ENCODE measurements at places on chromosomes 2 and 18.

DNA sequence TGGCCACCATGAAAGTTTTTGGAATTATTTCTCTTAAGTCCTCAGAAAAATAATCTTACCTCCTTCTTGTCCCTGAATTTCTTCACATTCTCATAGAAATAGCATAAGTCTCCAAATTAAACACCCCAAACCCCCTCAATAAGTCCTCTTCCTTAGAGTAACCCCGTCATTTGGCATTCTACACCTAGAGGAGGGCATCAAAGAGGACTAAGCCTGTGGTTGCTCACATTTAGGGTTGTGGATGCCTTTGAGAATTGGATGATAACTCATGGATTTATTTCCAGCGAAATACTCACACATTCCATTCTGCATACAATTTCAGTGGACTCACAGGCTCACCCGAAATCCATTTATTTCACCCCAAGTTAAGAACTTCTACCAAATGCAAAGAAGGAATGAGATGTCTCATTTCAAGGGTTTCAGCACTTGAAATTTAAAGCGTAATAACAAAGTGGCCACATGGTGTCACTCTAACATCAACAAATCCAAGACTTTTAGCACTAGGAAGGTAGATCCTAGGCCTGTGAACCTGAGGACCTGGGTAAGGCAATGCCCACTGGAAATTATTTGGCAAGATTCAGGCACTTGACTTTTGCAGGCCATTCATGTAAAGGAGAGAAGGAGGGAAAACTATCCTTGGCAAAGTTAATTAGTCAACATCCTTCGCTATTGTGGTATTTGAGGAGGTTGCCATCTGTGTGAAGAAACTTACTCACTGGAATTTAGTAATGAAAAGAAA lies 24.6 kb downstream of the DYTN start:
- DNase-seq, result peak; percentile 19

GRCh38 chr2:238123218-238123971 lies 15.1 kb upstream of the KLHL30 start:
- no peak for DNase-seq

DNA sequence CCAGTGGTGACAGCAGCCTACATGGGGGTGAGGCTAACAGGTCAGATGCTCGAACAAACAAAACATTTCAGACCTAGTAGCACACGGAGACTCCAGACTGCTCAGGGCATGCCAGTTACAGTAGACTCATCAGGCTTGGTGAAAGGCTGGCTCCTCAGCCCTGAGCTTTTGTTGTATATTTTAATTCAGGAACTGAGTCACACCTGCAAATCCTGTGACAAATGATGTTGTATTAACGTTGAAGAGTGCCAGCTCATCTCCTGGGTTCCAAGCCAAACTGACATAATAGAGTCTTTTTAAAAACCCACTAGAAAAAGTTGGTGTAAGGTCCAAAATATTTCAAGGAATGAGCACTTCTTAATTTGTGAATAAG lies 65.3 kb downstream of the C1D start:
- no peak for DNase-seq

- DNase-seq, result no peak
Measured at GRCh38 chr2:19630921-19631320, 270.9 kb downstream of the TTC32 start.

DNA sequence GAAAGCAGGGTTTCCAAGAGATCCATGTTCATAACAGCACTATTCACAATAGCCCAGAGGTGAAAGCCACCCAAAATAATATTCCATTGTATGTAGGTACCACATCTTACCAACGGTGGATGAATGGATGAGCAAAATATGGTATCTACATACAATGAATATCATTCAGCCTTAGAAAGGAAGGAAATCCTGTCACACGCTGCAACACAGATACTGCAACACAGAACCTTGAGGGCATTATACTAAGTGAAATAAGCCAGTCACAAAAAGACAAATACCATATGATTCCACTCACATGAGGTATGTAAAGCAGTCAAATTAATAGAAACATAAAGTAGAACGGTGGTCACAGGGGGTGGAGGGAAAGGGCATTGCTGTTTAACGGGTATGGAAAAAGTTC lies 155.7 kb downstream of the DTNB start:
- DNase-seq, result no peak

- DNase-seq, result no peak
Measured at GRCh38 chr2:222622910-222623309, 33.0 kb downstream of the FARSB start.

- no peak for DNase-seq
Measured at GRCh38 chr2:16155766-16156165, 215.4 kb downstream of the MYCN start.

DNA sequence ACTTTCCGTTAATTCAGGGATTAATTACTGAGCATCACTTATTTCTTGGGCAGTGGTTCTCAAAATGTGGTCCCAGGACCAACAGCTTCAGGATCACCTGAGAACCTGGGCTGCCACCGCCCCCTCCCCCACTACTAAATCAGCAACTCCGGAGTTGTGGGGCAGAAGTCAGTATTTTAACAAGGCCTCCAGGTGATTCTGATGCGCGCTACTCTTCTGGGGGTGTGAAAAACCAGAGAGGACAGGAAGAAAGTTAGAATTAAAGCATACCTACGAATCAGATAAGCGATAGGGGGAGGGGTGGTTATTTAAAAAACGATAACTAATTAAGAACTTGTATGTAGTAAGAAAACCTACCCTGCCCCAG lies 319 bp downstream of the ZSCAN30 start:
- DNase-seq, result no peak

DNA sequence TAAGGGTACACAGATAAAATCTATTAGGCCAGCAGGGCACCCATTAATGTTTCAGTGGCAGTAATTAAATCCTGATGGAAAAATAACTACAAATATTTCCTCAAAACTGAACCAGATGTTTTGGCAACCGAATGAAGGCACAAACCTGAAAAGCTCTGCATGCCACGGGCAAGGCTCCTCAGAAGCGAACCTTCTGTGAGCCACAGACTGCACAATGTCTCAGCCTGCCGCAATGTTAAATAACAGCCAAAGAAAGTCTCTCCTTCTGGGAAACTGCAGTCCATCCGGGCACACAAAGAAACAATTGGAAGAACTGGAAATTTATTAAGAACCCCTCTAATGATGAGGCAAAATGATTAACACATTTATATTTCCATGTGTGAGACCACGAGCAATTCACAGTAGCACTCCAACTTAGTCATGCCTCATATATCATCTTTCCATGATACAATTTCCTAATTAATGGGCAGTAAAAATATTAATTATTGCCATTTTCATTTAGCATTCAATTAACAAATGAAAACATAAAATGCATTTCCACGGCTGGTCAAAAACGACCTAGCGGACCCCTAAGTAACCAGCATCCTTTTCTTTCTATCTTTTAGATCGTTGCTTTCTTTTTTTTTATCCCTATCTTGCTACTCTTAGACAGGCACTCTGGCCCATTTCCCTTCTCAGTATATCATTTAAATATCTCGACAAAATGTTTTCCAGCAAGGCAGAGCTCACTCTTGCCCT lies 237.5 kb downstream of the EPHA4 start:
- DNase-seq, result no peak

DNA sequence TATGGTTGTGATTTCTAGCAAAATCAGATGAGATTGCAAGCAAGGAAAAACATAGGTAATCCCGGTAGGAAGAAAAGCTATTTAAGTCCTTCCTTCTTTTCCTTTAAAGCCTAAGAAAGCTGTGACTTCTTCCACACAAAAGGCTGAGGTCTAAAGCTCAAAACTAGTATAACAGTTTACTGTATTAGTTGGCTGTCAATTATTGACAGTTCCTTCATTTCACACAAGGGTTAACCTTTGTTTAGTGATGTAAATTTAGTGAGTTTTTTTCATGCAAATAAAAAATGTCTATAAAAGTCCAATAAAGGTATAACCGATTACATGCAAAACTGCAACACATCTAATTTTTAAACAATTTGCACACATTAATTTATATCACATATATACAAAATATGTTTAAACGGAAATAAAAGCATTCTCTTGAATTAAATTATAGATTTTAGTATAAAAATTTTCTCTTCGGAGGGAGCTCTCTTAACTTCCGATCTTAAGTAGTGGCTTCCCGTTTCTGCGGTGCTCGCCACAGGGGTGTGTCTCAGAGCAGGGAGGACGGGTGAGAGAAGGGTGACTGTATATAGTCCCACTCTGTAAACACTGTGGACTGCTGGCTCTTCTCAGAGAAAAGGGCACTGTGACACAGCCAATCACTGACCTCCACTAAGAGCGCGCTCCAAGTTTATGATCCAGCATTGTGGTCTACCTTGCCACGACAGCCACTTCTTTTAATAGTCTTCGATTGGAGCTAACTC lies 33.4 kb downstream of the TTR start:
- no peak for DNase-seq

DNA sequence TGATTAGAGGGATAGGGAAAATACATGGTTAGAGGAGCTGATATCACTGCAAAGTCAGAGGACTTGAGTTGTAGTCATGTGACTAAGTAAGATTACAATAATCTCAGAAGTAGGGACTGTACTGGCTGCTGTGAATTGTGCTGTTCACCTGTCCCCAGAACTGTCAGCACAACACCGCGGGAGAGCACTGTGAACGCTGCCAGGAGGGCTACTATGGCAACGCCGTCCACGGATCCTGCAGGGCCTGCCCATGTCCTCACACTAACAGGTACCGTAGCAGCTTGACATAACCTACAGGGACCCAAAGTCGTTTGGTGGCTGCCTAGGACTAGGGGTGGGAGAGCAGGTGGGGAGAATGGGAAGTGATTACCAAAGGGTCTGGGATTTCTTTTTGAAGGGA lies 132.8 kb upstream of the TTC39C start:
- no peak for DNase-seq
